H9 (cell line): ENCODE measurements at places on chromosomes 7 and 10. TPM values are rescaled to one million over a fixed set of nuclear protein-coding genes. Genes with fewer than 3 reads are reported as not detected.

DNA sequence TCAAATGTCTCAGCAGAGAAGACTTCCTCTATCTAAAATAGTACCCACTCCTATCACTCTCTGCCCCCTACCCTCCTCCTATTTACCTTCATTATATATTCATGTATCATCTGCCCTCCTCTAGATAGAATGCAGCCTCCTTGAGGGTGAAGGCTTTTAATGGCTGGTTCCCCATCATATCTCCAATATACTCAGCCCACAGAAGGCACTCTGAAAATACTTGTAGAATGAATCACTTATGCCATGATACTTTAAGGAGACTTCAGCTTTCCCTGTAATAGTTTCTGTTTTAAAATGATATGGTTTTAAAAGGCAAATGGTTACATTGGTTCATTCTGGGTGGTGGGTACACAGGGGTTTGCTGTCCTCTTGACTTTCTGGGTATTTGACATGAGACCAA, 25.3 kb downstream of the GFRA1 start:
- no peak for DNase-seq
- no peaks in the 10 kb centered on the region for H3K4me1 ChIP-seq
- no peak overlapping the region for H3K27ac ChIP-seq
- no peaks in the 10 kb centered on the region for H3K27me3 ChIP-seq
- H3K4me3 ChIP-seq: no peak overlapping the region

GRCh38 chr7:2982831-2983230, 60.8 kb downstream of the CARD11 start:
- DNase-seq: no peak
- H3K4me1 ChIP-seq: no peaks in the 10 kb centered on the region; the same call in 1 of the 2 replicates
- H3K27ac ChIP-seq: no peak overlapping the region

- no peak overlapping the region for H3K27ac ChIP-seq
- no peaks in the 10 kb centered on the region for H3K27me3 ChIP-seq
- no peaks in the 10 kb centered on the region for H3K36me3 ChIP-seq
- DNase-seq: no peak
Measured at GRCh38 chr7:89994483-89994882, 159.8 kb upstream of the STEAP1 start.

- H3K27me3 ChIP-seq: no peaks in the 10 kb centered on the region
- DNase-seq: no peak
- H3K4me1 ChIP-seq: peaks cover 9% of the 10 kb centered on the region; the same call in 1 of the 2 replicates
Measured at GRCh38 chr10:12181065-12181775, 14.5 kb downstream of the NUDT5 start.

- H3K36me3 ChIP-seq: no peaks in the 10 kb centered on the region
- H3K4me1 ChIP-seq: no peaks in the 10 kb centered on the region
- H3K27me3 ChIP-seq: no peaks in the 10 kb centered on the region
- no peak overlapping the region for H3K27ac ChIP-seq
- no peak for DNase-seq
- no peak overlapping the region for H3K4me3 ChIP-seq
Measured at GRCh38 chr10:82628373-82628772, 753.4 kb downstream of the NRG3 start.

- H3K27ac ChIP-seq: no peak overlapping the region
- no peaks in the 10 kb centered on the region for H3K36me3 ChIP-seq
- no peak for DNase-seq
- H3K4me1 ChIP-seq: no peaks in the 10 kb centered on the region
- H3K27me3 ChIP-seq: no peaks in the 10 kb centered on the region
Measured at GRCh38 chr7:38428041-38428440, 154.6 kb upstream of the TARP start.

DNA sequence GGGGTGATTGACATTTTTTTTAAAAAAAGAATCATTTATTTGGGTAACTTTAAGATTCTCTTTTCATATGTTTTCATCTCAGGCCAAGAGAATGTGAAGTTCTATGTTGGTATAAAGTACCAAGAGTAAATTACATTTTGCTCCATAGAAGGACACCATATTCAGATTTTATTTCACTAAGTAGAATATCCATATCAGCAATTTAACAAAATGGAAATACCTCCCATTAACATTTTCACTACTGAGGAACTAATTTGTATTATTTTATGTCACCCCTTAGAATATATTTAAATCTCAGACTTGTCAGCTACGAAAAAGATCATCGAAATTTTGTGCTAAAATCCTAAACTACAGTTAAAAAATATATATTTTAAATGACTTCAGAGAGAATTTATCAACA, 274.3 kb downstream of the SEMA3D start:
- no peaks in the 10 kb centered on the region for H3K27me3 ChIP-seq
- no peak overlapping the region for H3K27ac ChIP-seq
- no peaks in the 10 kb centered on the region; the same call in 1 of the 2 replicates for H3K4me1 ChIP-seq
- no peak overlapping the region for H3K4me3 ChIP-seq

DNA sequence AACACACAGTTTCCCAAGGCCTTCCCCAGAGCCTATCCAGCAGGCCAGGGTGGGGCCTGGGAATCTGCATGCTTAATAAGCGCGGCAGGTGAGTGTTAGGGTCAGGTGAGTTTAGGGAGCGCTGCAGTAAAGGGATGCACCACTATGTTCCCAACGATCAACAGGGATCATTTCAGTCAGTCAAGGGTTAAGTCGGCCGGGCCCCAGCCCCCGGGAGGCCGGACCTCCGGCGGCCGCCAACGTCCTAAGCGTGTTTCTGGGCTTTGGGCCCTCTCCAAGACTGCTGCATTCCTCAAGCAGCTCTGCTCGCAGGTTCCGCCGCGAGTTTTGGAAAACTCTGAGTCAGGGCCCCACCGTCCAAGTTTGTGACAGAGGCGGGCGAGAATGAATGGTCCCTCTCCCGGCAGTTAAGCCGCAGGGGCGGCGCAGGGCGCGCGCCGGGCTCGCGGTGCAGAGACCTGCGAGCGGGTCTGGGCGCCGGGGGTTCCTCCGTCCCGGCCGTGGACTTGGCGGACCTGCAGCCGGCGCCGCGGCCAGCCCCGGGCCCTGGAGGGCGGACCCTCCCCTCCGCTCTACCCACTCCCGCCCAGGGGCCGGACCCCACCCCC, 81.6 kb downstream of the ARHGAP22 start:
- H3K4me3 ChIP-seq: peak overlapping the region; percentile 88
- H3K27ac ChIP-seq: no peak overlapping the region
- peak; percentile 53 for DNase-seq
- no peaks in the 10 kb centered on the region for H3K4me1 ChIP-seq

SAP25 gene
- total RNA-seq: 4.2 and 5.1 TPM in 2 replicates
